ENCODE measurements at places on chromosomes 3 and 15.
A peak's percentile ranks its signal among the peaks of the same experiment; 100 is the strongest.

DNA sequence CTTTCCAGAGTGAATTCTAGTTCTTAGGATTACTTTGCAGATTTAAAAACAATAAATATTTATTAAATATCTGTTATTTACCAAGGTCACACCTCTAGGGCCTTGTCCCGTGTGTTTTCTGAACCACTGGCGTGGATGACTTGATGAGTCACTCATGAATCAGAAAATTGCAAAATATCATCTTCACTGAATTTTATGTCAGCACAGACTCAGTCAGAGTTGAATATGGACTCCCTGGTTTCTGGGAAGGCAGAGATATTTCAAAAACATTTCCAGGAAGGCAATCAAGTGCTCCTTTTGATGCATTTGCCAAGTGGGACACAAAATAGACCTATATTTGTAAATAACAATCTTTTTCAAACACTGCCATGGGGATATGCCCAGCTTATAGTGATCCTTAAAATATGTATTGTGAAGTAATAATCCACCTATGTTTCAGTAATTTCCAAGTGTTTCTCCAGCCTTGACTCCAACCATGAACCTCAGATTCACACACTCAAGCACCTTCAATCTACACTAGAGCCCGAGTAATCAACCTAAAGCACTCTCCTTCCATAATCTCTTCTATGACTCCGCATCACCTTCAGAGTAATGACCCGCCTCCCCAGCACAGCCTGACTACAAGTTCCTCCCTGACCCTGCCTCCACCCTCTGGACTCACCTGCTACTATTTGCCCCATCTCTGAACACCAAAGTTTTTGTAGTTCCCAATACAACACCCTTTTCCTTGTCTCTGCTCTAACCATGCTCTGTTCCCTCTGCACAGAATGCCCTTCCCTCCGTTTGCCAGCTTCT lies 24.3 kb downstream of the DPH3 start:
- no peak for DNase-seq

- DNase-seq: no peak
These were observed 77.4 kb downstream of the ZBBX start for GRCh38 chr3:167302678-167303077.

DNA sequence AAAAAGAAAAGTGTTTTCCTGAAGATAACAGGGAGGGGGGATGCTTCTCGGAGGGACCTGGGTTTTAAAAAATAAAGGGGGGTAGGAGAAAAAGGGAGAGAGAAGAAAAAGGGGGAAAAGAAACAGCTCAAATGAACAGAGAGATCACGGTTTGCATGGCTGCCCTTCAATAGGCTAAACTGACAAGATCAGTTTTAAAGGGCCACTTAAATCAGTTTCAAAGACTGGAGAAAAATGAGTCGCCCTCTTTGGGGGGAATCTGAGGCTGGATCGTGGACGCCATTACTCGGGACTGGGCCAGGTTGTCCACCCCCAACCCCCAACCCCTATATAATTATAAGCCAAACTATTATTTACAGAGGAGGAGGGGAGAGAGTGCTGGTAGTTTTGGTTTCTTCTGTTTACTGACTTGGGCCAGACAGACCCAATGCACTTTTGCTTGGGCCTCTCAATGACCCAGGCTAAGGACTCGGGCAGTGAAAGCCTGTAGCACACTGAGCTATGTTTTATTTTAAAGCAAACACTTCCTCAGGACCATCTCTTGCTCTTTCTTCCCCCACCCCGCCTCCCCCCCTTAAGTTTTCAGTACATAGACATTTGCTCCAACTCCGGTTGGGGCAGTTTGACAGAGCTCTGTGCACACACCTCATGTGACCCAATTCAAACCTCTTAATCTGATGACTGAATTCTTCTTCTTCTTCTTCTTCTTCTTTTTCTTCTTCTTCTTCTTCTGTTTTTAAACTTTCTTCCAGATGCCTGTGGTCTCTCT lies 6.3 kb downstream of the NR2F2 start:
- DNase-seq: no peak

DNA sequence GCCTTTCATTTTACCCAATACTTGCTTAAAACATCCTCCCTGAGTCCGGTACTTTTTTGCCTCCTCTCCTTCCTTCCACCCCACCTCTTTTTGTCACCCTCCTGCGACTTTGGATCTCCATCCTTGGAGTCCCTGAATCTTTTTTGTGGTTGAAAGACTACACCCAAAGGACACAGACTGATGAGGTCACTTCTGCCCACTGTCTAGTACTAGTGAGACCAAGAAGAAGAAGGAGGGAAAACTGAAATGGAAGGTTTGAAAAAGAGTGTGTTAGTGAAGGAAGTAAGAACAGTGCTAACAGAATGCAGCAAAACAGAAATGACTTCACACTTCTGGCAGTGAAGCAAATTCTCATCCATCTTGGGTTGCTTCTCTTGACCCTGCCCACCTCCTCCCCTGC lies 6.6 kb downstream of the B3GNT5 start:
- no peak for DNase-seq

- DNase-seq: peak; percentile 70
These were observed 19.5 kb downstream of the MESD start for GRCh38 chr15:80970018-80970657.
